ENCODE measurements at places on chromosomes 3 and 15.

GRCh38 chr3:21043139-21043538 is 707.9 kb downstream of the ZNF385D start:
- DNase-seq = no peak

- DNase-seq = no peak
These were observed 108.2 kb downstream of the TBL1XR1 start for GRCh38 chr3:177089110-177089509.

DNA sequence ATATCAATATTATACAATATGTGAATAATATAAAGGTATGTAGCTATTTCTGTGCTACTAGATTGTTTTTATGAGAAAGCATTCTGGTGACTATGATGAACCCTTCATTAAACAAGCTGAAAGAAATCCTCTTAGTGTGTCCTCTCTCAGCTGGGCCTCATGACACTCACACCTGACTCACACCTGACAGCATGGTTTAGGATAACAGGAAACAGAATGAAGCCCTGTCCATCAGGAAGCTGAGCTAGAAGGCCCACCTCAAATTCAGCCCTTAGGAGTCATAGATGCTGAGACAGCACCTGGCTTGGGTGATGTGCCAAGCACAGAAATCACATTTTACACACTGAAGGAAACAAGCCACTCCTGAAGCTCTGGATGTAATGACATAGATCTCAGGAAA is 30.8 kb downstream of the CHCHD4 start:
- no peak for DNase-seq

DNA sequence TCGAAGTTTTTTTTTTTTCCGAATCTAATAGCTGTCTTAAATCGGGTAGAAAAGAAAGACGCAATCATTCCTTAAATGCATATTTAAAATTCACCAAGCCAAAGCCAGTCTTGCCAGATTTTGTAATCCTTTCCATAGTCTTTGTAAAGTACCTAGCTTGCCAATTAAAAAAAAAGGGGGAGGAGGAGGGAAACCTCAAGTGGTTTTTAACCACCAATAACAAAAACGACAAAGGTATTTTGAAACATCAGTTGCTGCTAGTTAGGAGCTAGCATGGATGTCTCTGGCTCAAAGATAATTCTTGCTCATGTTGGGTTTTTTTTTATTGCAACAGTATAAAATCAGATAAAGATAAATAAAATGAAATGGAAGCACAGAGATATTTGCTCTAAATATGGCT is 187.9 kb downstream of the MECOM start:
- DNase-seq = no peak

- DNase-seq = no peak
These were observed 146.9 kb downstream of the CHST2 start for GRCh38 chr3:143266511-143266910.

- no peak for DNase-seq
These were observed 119.3 kb downstream of the KCNMB2 start for GRCh38 chr3:178655488-178655887.

DNA sequence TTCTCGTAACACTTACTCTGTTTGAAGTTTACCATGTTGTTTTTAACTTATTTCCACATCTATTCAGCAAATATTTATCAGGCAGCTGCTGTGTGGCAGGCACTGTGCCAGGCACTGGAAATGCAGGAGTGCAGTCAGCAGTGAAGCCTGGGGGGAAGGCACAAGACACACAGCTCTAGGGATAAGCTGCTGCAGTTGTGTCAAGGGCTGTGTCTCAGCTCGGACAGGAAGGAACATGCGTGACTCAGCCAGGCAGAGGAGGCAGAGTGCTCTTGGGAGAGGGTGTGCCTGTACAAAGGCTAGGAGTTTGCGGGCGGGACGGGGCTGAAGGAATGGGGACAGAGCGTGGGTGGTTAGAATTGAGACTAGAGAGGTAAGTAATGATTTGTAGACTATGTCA is 24.7 kb downstream of the LYSMD4 start:
- peak; percentile 54 for DNase-seq

- DNase-seq = no peak
These were observed 392.5 kb downstream of the FOXP1 start for GRCh38 chr3:71191031-71191482.

- no peak for DNase-seq
These were observed 1114.3 kb downstream of the IGSF11 start for GRCh38 chr3:117920253-117920898.

- DNase-seq = no peak
These were observed 55.1 kb downstream of the PDE8A start for GRCh38 chr15:85036716-85037115.

- DNase-seq = peak; percentile 80
These were observed 370.1 kb downstream of the LRTM1 start for GRCh38 chr3:54557538-54558428.

DNA sequence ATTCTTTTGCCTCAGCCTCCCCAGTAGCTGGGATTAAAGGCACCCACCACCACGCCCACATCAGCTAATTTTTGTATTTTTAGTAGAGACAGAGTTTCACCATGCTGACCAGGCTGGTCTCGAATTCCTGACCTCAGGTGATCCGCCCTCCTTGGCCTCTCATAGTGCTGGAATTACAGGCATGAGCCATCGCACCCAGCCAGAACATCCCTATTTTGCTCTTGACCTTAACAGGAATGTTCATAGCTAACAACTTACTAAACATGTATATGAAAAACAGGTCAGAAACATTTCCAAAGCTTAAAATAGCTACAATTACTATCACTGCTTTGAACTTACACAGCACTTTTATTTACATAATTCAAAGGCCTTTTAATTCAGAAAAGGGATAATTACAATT is 33.7 kb downstream of the UQCC5 start:
- no peak for DNase-seq

DNA sequence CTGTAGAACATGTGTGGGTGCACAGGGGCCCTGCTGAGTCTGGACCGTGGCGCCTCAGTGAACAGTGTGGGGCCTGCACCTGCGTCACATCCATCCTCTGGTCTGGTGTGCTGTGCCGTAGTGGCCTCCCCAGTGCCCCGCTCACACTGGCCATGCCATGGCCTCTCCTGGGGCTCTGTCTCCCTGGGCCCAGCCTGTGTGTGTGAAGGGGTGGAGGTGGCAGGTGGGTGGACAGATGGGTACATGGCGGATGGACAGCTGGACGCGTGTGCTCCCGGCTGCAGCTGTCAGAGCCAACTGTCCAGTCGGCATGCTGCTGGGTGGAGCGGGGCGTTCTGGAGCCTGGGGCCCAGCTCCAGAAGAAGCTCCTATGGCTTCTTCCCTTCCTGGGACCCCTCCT is 17.8 kb downstream of the PLXNA1 start:
- no peak for DNase-seq

DNA sequence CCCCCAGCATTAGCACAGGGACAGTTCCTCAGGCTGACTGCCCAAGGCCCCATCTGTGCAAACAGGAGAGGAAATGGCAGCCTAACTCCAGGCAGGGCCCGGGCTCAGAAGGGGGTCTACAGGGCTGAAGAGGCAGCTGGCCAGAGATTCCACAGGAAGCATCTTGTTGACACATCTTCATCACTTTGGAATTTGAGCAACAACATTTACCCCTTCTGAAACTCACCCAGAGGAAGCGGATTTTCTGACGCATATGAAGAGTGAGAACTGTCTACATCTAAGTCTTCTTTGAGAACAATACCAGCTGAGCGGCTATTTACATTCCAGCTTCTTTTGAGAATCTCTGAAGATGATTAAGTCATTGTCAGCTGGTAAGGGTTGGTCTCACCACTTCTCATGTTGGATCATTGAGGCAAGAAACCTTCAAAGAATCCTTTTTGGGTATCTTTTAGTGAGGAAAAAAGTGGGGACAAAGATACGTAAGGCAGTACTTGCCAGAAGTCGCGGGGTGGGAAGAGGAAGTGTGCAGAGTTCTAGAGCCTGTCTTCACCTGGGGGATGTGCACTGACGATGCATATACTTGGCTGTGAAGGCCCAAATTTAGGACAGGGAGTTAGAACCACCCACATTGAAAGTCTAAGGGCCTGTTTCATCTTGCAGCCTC is 25.4 kb upstream of the SRP14 start:
- no peak for DNase-seq

DNA sequence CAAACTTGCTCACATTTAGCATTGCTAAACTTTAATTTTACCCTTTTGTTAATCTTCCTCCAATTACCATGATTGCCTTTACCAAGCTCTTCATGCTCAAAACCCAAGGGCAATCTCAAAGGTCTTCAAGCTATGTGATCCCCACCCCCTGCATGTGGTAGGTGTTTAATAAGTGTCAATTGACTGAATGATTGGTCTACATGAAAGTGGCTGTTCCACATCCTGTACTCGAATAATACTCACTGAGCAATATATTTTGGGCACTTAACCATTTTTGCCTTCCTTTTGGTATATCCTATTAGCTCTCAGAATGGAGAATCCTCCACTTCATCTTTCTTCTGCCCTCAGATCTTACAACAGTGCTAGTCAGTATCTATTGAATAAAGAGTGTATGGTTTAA is 17.1 kb downstream of the RBMS3 start:
- DNase-seq = no peak

DNA sequence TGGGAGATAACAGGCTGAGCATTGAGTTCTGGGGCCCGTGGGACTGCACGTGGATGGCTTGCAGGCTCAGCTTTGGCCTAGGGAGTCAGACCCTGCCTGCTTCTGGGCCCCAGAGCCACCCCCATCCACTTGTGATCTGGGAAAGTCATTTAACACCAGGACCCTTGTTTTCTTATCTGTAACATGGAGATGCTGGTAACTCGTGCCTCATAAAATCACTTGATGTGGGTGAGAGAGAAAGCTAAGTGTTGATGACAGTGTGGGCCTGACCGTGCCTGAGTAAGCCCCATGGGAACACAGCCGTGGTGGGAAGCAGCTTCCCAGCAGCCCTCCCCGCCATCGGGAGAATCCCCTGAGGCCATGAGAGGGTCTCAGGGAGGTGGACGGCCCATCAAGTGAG is 378.1 kb downstream of the GABRB3 start:
- DNase-seq = no peak

DNA sequence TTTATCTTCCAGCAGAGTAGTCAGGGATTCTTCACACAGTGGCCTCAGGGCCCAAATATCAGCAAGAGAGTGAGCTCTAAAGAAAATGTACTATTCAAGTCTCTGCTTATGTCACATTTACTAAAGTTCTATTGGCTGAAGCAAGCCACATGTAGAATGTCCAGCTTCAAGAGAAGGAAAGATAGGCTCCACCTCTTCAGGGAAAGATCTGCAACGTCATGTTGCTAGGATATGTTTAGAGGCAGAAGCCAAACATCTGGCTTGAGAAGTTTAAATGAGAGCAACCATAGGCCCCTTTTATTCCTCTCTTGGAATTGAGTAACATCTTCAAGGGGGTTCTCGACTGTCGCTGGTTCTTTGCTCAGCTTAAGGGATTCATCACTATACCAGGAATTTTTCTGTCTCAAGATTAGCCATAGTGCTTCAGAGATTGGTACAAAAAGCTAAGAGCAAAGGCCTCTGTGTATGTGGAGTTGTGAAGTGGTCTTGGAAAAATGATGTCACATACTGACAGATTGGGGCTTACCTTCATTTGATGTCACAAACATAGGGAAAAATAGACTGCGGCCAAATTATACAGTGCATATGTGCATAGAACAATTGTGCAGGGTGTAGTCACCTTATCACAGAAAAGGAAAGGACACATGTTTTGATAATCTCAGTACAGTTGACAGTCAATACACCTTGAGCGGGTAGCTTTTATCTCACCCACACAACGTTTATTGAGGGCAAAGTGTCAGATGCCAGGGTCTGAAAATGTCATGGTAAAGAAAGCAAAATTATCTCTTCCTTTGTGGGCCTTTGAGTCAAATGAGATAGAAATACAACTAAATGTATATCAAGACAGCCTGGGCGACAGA is 11.3 kb upstream of the THRB start:
- DNase-seq = no peak

- DNase-seq = no peak
These were observed 76.1 kb downstream of the LDHAL6B start for GRCh38 chr15:59282515-59283337.

DNA sequence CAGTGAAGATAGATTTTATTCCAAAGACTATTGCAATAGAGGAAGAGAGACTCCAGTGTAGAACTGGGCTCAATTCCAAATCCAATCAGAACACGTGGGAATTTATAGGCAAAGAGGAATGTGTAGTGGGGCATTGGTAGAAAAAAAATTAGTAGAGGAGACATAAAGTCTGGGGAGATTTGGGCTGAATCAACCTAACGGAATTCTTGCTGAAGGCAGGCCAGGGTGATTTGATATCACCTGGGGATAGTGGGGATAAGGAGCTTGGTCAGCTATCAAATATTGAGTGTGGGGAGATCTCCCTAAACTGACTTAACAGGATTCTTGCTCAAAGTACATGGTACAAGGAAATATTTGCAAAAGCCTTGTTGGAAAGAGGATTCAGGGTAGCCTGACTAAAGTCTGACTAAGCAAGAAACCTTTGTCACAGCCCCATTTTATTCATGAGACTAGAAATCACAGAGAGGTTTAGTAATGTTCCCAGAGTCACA is 29.6 kb downstream of the SST start:
- no peak for DNase-seq

GRCh38 chr3:30368978-30369377 is 237.4 kb upstream of the TGFBR2 start:
- no peak for DNase-seq

- no peak for DNase-seq
These were observed 410.1 kb upstream of the DPH6 start for GRCh38 chr15:35956056-35956455.

- no peak for DNase-seq
These were observed 31.7 kb downstream of the SLCO2A1 start for GRCh38 chr3:133997871-133998635.

DNA sequence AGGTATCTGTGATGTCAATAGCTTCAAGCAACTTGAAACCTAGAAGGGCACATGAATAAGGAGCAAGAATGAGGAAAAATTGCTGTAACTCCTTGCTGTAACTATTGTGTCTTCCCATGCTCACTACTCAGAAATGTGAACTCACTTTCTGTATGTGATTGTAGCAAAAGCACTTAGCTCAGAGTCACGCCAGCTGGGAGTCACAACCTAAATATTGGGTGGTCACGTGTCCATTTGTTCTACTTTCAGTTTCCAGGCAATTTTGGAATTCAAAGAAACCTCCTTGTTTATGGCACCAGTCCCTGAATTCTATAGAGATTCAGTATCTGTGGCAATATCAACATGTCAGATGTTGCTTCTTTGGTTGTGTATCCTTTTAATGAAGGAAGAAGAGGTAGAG is 241.6 kb upstream of the AZI2 start:
- DNase-seq = no peak

- no peak for DNase-seq
These were observed 125.3 kb upstream of the CHRNA7 start for GRCh38 chr15:31905054-31905453.
